Stomach (tissue), 19 donors: ENCODE measurements at places on chromosomes 5 and 9. TPM values are rescaled to one million over a fixed set of nuclear protein-coding genes. Genes with fewer than 3 reads are reported as not detected.

GRCh38 chr5:23468658-23469057 lies 38.8 kb upstream of the PRDM9 start:
- H3K4me3 ChIP-seq, result no peak overlapping the region
- H3K4me1 ChIP-seq, result no peaks in the 10 kb centered on the region
- no peak for DNase-seq
- no peaks in the 10 kb centered on the region for H3K36me3 ChIP-seq

The IRGM gene
- not detected for polyA plus RNA-seq

GRCh38 chr5:135711911-135712310 lies 122.6 kb upstream of the SLC25A48 start:
- DNase-seq, result no peak
- no peak overlapping the region for H3K4me3 ChIP-seq
- no peaks in the 10 kb centered on the region for H3K27me3 ChIP-seq

DNA sequence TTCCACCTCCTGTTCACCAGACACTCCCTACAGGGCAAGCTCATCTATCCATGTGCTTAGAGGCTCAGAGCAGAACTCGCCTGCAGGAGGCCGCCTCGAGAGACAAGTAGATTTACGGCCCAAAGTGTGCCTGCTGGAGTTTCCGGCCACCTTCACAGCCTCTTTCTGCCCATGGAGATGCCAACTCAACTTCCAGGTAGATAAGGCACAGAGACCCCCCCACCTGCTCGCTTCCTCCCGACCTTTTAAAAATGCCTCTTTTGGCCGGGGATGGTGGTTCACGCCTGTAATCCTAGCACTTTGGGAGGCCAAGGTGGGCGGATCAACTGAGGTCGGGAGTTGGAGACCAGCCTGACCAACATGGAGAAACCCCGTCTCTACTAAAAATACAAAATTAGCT lies 46.6 kb downstream of the EXD3 start:
- no peak overlapping the region for H3K27ac ChIP-seq
- H3K27me3 ChIP-seq, result no peaks in the 10 kb centered on the region
- no peak for DNase-seq
- no peak overlapping the region for H3K4me3 ChIP-seq

DNA sequence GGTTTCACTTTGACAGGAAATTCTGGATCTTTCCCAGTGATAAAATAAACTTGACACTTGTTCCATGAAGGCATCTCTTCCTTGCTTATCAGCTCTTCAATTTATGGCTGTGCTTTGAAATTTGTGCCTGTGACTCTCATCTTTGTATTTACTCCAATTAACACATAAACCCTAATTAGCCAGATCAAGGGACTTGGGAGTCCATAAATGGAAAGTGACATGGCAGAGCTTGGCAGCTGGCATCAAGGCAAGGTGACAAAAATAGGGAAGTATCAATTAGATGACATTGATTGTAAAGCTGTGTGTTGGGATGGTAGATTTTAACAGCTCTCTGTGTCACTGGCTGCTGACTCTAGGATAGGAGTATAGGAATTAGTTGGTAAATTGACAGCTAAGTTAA lies 133.9 kb downstream of the PBX3 start:
- H3K36me3 ChIP-seq, result no peaks in the 10 kb centered on the region
- no peaks in the 10 kb centered on the region for H3K27me3 ChIP-seq
- H3K4me1 ChIP-seq, result peaks cover 22% of the 10 kb centered on the region
- no peak for DNase-seq
- no peak overlapping the region for H3K4me3 ChIP-seq

- no peaks in the 10 kb centered on the region for H3K27me3 ChIP-seq
- no peak overlapping the region for H3K4me3 ChIP-seq
- H3K27ac ChIP-seq, result no peak overlapping the region
- no peaks in the 10 kb centered on the region for H3K4me1 ChIP-seq
- H3K36me3 ChIP-seq, result no peaks in the 10 kb centered on the region
These were observed 1967.1 kb upstream of the WWC1 start for GRCh38 chr5:166324372-166324771.

The VAV2 gene
- 7.8 TPM for polyA plus RNA-seq
